Activated T-helper 17 cell treated with anti-CD3 and anti-CD28 coated beads, Interleukin-2, amount 50 U/mL, for 72 hours (primary cell): ENCODE measurements at places on chromosomes 12 and 14.

DNA sequence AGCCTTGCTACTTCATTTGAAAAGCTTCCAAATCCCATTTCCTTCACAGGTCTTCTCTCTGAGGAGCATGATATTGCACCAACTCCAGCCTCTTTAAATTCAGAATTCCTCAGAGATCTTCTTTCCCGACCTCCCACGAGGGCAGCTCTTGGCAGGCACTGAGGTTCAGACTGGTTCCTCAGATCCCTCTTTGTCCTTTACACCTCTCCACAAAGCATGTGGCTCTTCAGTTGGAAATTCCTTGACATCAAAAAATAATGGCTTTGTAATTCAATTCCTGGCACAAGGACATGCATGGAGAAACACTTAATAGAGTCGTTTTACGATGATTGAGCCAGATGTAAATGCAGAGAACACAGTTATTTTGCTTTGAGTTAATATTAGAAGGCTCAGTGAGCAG lies 63.2 kb upstream of the TMX1 start:
- no peak for ATAC-seq

DNA sequence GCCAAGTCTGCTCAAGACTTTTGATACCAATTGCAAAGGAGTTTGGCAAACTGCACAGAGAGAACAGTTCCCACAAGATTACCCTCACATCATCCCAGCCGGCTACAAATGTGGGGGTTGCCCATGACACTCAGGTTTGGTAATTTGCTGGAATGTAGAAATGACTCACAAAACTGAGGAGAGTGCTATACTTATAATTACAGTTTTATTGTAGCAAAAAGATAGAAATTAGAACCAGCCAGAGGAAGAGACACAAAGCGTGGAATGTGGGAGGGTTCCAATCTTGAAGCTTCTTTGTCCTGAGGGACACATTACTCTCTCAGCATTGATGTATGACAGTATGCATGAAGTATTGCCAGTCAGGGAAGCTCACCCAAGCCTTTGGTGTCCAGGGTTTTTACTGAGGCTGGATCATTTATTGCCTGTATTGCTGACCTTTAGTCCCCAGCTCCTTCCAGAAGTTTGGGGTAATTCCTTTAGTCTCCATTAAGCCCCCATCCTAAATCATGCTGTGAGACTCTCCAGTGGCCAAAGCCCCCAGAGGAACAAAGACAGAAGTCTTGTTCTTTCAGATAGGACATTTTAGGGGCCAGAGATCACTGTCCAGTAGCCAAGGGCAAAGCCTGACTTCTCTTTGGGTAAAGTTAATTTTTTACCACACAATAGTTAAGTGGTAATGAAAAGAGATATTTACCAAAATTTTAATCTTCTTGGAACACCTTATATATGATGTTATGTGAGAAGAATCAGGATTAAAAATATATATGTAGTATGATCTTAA lies 9.9 kb downstream of the TBK1 start:
- ATAC-seq, result peak; percentile 15

DNA sequence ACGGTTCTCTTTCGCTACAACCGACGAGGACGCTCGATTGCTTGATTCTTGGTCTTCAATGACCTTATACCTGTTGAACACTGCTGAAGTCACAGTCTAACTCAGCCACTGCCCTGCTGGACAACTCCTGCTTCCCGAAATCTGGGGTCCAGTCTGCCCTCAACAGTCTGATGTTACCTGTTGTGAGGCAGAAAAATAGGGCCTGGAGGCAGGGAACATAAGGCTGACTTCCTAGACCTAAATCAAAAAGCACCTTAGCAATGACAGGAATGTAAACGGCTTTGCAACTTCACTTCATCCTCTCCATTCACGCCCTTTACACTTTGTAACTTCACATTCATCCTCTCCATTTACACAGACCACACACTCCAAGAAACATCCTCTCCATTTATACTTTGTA lies 597 bp upstream of the GLTP start:
- ATAC-seq, result no peak

DNA sequence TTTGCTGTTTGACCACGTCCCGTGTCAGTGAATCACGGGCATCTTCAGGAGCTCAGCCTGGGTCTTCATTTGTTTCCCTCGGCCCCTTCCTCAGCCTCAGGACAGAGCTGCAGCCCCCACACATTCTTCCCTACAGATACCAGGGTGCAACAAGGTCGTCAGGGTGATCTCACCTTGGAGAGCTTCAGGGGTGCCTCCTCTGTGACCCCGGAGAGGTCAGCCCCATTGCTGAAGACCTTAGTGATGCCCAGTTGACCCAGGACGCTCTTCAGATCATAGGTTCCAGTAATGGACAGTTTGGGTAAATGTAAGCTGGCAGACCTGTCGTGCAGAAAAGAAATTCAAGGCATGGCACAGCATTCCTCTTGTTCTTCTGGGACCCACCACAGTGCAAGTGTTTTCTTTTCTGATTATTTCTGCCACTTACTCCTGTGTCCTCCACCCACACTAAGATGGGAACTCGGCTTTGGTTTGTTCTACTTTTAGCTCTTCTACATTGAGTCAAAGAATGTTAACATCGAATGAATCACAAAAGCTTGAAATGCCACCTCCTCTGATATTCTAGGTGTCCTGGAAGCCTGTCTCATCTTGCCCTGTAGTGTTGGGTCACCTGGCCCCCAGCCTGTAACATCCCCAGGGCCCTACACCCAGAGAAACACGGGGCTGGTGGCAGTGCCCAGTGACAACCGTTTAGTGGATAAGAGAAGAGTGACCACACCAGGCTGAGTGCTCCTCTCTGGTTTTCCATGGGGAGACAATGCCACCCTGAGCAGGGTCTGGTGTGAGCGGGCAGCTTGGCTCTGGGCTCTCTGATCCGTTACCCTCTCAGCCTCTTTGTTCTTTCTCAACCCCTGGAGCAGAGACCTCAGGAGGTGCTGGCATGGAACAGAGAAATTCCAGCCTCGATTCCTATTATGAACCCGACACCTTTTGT lies 8.8 kb downstream of the SERPINA1 start:
- peak; percentile 65 for ATAC-seq

DNA sequence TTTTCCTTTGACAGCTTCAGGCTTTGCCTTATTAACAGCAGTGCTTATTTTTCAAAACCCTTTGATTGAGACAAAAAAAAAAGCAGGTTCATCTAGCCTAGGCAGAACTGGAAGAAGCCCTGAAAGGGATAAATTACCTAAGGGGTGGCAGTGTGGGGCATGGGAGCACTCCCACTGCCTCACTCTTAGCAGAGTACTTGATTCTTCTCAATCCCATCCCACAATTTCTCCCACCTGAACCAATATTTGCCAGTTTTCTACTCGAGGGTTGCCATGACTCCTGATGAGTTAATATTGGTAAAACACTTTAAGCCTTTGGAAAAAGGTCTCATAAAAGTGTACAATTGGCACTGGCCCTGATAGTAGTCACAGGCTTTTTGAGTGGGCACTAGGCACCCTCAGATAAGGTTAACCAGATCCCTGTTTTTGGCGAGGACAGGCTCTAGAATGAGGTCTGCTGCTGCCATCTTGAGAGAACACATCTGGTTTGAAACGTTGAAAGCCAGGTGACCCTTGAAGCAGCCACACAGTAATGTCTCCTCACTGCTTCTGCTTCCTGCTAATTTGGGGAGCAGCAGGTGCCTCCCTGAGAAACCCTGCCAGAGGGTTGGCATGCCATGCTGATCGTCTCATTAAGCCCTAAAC lies 320.0 kb downstream of the RAD51B start:
- no peak for ATAC-seq

DNA sequence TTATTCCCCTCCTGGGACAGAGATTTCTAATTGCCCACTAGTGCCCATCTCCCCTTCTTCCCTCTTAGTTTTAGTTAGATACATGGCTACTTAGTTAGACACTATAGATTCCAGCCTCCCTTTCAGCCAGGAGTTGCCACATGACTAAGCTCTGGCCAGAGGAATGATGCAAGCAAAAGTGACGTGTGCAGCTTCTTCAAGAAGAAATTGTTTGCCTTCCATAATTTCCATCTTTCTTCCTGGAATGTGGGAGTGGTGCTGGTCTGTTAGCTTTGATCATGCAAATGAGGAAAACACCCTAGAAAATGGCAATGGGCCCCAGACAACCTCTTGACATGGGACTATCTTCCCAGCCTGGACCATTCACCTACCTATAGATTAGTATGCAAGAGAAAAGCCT lies 21.4 kb downstream of the CCDC177 start:
- no peak for ATAC-seq

- peak; percentile 81 for ATAC-seq
These were observed 9.7 kb upstream of the ERC1 start for GRCh38 chr12:981176-981828.
